Posterior cingulate gyrus (tissue), 11 donors: ENCODE measurements at places on chromosomes 6 and 20.

GRCh38 chr6:128280960-128281359, 239.4 kb downstream of the PTPRK start:
- no peak for DNase-seq

GRCh38 chr20:17799575-17800227, 99.9 kb downstream of the BANF2 start:
- no peak for DNase-seq

DNA sequence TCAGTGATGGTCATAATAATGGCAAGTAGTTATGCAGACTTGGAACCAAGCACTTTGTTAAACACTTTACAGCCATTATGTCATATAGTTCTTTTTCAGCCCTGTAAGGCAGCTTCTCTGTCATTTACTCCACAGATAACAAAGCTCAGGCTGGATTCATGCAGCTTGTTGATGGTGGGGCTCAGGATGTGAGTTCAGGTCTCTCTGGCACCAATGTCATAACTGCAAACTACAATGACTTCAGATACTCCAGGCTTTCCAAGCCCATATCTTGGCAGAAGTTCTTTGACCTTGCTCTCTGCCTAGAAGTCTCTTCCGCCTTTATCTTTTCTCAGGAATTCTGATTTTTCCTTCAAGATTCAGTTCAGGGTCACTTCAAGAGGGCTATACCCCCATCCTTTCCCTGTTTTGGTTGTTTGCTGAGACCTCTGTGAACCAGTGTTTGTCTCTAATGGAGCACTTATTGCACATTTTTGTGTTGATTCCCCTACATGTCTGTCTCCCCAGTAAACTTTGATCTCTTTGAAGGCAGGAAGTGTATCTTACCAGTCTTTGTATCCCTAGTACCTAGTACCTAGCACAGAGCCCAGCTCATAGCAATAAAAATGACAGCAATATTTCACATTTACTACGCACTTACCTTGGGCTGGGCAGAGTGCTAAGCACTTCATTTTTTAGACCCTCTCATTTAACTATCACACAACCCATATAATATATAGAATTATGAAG, 19.7 kb upstream of the EFHC1 start:
- DNase-seq, result no peak

DNA sequence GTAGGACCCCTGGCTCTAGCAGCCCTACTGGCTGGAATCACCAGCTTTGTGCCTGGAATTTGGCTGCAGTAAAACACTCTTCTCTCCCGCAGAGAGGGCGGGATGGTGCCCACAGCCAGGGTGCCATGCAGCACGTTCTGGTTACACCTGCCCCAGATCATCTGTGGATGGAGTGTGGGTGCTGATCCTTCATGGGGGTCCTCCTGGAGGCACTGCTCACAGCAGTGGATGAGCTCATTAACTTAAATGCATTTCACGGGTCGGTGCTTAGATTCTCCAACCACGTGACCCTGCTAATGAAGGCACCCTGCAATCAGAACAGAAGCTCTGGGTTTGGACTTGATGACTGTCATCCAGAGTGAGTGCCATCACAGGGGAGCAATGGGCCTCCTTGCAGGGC, 138.6 kb upstream of the AFDN start:
- DNase-seq, result no peak

GRCh38 chr6:7404546-7404945, 14.9 kb downstream of the RIOK1 start:
- DNase-seq, result no peak

- no peak for DNase-seq
Observed at GRCh38 chr20:33679758-33680485, 5.7 kb upstream of the NECAB3 start.

- no peak for DNase-seq
Observed at GRCh38 chr20:49594931-49595315, 27.0 kb upstream of the PTGIS start.

GRCh38 chr20:32674362-32674789, 635 bp upstream of the C20orf203 start:
- no peak for DNase-seq

DNA sequence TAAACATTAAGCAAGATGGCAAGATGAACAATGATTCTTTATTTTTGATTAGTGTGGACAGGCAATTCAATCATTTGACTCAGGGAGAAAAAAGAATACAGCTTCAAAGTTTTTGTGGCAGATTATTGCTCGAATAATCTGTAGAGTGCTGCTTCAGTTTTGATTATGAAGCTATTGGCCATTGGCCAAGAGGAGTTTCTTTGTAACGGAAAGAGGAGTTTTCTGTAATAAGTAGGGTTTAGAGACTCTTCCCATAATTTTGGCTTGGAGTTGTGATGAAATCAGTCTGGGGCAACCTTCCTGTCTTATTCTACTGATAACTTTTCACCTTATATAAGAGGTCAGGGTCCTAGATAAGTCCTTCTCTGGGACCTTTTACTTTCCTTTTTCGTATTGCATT, 256.7 kb upstream of the RAB32 start:
- no peak for DNase-seq

GRCh38 chr6:15436451-15436850, 190.6 kb downstream of the JARID2 start:
- no peak for DNase-seq

GRCh38 chr6:161882196-161882765, 608.4 kb upstream of the AGPAT4 start:
- DNase-seq, result no peak

DNA sequence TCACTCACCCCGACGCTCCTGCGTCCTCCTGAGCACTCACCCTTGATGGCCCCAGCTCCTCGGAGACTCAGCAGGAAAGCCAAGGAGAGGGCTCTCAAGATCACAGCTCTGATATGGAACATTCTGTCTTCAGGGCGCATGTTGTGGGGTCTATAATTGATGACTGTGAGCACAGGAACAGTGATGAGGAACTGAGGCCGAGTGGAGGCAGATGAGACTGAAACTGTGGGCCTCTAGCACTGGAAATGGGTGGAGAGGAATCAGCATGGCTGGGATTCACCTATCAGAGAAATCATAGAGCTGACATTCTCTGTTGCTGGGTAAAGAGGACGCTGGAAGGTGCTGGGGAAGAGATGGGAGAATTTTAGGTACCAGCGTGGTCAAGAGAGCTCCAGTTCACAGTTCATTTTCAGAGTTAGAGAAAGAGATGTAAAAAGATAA, at the start of gene HLA-DPA1:
HLA-DPA1 (minus strand) TSS at position 219 of the 441 bp plus-strand sequence.
- DNase-seq, result no peak

GRCh38 chr20:48051794-48052474, 266.7 kb upstream of the SULF2 start:
- no peak for DNase-seq

- DNase-seq, result no peak
Observed at GRCh38 chr6:107822176-107823046, 1.7 kb downstream of the SCML4 start.

DNA sequence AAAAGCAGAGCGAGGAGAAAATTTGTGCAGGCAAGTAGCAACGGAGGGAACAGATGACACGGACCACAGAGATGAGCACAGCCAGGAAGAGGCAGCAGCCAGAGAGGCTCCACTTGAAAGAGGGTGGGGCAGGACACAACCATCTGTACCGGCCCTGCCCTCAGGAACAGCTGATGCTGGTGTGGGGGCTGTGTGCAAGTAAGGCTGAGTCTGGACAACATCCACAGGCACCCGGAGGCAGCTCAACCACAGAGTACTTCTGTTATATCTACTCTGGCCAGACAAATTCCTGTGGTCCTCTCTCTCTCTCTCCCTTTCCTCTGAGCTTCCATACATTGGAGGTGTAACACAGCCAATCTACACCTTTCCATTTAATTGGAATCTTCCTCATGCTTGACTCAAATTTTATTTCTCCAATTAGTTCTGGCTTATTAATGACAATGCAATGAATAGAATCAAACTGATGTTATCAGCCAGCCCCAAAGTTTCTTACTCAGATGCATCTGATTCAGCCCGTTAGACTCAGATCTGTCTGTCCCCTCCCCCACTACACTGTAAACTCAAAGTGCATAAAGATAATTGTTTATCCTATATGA, 24.9 kb downstream of the KIF13A start:
- peak; percentile 17 for DNase-seq

GRCh38 chr6:156378853-156379252, 398.3 kb upstream of the ARID1B start:
- DNase-seq, result no peak

- no peak for DNase-seq
Observed at GRCh38 chr6:51495610-51496396, 591.6 kb downstream of the PKHD1 start.

DNA sequence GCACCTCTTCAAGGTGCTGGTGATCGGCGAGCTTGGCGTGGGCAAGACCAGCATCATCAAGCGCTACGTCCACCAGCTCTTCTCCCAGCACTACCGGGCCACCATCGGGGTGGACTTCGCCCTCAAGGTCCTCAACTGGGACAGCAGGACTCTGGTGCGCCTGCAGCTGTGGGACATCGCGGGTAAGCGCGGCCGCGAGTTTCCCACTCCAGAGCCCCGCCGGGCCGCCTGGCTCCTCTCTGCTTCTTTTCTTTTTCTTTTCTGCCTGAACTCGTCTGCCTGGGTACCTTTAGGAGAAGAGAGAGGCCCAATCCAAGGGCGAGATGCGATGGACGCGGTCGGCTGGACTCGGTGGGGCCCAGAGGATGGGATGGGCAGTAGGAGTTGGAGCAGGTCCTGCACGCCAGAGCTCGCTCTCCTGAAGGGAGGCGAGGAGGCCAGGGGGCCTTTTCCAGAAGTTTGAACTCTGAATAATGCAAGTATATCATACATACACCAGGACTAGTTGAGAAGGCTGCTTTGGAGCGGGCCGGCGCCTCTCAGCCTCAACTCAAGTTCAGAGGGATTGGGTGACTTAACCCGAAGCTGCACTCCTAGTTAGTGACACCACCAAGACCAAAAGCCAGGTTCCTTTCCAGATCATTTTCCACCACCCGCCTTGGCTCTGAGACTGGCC, 445 bp downstream of the RAB32 start:
- peak; percentile 80 for DNase-seq

DNA sequence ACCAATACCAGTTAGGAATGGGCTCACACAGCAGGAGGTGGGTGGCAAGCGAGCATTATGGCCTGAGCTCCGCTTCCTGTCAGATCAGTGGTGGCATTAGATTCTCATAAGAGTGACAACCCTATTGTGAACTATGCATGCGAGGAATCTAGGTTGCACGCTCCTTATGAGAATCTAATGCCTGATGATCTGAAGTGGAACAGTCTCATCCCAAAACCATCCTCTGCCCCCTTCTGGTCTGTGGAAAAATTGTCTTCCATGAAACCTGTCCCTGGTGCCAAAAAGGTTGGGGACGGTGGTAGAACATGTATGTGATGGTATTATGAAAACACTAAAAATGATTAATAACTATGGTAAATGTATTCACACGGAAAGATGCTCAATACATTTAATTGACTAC, 99.7 kb upstream of the HIVEP1 start:
- DNase-seq, result no peak

GRCh38 chr6:150099546-150099945, 30.6 kb upstream of the ULBP3 start:
- DNase-seq, result no peak

- no peak for DNase-seq
Observed at GRCh38 chr6:144999127-144999526, 714.0 kb downstream of the UTRN start.

DNA sequence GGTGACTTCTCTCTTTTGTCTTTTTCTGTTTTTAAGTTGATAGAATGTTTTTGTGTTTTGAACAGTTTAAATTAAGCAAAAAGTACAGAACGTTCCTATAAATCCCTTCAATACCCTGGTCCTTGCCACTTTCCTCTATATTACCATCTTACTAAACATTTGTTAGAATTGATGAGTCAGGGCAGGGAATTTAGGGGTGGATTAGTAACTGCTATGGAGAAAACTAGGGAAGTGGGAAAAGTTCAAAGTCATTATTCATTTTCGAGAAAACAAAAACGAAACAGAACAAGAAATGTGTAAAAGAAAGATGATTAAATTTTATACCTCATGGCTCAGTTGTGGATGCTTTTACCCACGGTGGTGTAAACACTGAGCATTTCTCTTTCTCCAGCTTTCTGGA, 240.4 kb upstream of the SULF2 start:
- DNase-seq, result no peak

- no peak for DNase-seq
Observed at GRCh38 chr6:128479048-128479666, 41.2 kb downstream of the PTPRK start.

DNA sequence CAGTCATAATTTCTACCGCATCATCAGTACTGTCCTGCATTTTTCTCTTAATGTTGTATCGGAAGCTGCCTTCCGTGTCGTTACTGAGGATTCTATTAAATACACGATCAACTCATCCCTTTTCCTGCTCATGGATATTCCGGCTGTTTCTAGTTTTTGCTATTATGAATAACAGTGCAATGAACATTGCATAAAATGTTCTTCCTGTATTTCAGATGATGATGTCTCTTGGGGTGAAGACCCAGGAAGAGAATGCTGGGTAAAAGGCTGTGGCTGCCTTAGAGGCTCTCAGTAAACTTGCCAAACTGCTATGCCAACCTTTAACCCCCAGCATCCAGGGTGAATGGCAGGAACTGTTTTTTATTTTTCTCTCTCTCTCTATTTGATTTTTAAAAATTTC, 24.1 kb upstream of the EPB41L1 start:
- DNase-seq, result no peak

- DNase-seq, result no peak
Observed at GRCh38 chr20:63175038-63175895, 40.7 kb downstream of the YTHDF1 start.

DNA sequence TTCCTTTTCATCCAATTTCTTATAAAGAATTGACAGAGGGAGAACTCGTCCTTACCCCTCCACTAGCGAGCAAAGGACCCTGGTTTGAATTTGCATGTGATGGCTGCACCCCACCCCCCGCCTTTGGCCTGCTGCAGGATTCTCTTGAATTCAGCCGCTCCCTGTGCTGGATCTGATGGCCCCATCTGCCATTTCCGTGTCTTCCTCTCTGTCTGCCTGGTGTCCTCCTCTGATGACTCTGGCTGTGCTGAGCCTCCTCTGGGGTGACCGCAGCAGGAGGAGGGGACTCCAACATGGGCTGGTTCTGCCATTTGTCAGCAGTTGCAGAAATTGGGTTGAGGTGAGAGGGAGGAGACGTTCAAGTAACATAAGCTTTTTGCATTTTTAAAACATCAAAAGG, 188.8 kb downstream of the DLL1 start:
- no peak for DNase-seq

GRCh38 chr6:35477551-35478179, 9.5 kb downstream of the RPL10A start:
- DNase-seq, result no peak
